ENCODE measurements at places on chromosomes 2 and 18.

- no peak for DNase-seq
Measured at GRCh38 chr2:188449971-188450370, 158.3 kb downstream of the GULP1 start.

DNA sequence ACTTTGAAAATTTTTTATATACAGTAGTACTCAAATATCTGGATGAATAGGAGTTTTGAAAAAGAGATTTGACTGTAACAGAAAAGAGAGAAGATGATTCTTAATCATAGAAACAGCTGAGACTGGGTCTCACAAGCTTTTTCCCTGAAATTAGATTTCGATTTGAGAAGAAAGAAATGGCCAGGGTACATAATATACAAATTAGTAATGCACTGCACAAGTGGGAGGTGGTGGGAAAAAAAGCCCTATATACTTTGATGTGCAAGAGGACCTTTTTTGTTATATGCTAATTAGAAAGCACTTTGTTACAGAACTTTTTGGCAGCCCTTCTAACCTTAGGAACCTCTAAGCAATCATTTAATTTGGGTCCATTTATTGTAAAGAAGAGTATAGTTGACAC is 62.9 kb downstream of the EML4 start:
- DNase-seq = no peak

GRCh38 chr2:12896318-12896982 is 179.7 kb downstream of the TRIB2 start:
- no peak for DNase-seq

- no peak for DNase-seq
Measured at GRCh38 chr2:64000630-64001381, 18.4 kb downstream of the VPS54 start.
